ENCODE measurements at places on chromosomes 6 and 20.

DNA sequence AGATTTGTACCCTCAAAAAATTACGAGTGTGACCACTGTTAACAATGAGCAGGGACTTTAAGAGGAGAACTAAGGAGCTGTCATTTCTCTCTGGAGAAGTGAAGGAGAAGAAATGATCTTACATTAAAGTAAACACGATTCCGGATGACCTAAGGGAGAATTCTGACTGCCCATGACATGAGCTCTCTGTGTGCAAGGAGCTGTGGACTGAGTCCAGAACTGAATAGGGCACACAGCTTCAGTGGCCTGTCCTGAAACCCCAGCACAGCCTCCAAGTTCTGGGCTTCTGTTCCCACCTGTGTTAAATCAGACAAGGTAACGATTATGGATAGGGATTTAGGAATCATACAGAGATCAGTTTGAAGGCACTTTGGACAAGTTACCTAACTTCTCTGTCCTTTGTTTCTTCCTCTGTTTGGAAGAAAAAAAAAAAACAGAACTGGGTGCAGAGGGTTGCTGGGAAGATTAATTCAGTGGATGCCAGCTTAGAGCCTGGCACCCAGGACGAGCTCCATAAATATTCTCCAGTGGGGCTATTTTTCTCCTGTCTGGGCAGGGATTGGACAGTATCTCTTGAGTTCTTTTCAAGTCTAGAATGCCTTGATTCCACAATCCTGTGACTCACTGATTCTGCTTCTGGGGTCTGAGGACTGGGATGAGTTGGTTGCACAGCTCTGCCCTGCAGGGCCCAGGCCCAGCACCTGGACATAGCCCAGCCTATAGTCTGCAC is 65.7 kb downstream of the MRPL14 start:
- DNase-seq: no peak

DNA sequence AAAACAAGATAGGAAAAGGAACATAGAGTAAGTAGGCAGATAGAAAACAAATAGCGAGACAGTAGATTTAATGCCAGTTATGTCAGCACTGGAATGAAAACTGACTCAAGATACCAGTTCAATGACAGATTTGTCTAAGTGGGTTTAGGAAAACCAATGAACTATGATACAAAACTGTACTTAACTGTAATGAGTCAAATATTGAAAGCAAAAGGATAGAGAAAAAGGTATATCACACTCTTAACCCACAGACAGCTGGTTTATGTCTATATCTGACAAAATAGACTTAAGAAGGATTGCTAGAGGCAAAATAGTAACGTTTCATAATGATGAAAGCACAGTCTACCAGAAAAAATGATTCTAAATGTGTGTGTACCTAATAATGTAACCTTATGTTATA is 38.2 kb downstream of the ATRN start:
- no peak for DNase-seq

DNA sequence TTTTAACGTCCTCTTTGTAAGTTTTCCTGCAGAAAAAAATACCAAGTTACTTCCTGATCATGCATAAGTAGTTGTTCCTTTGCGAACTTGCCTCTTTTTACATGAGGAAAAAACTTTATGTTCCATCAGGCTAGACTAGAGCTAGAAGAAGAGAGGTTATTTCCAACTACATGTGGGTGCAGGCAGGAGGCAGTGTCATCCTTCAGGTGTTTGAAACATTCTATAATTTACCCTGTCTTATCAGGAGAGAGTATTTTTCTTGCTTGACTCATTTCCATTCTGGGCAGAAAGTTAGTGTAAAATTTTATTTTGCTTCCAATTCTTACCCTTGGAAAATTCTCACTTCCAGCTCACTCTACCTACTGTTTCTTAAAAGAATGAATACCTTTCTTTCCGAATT is 28.5 kb upstream of the EPHA7 start:
- no peak for DNase-seq

- DNase-seq: no peak
Measured at GRCh38 chr20:5757949-5758348, 7.7 kb downstream of the SHLD1 start.

GRCh38 chr6:14281811-14282660 is 164.5 kb downstream of the CD83 start:
- no peak for DNase-seq

DNA sequence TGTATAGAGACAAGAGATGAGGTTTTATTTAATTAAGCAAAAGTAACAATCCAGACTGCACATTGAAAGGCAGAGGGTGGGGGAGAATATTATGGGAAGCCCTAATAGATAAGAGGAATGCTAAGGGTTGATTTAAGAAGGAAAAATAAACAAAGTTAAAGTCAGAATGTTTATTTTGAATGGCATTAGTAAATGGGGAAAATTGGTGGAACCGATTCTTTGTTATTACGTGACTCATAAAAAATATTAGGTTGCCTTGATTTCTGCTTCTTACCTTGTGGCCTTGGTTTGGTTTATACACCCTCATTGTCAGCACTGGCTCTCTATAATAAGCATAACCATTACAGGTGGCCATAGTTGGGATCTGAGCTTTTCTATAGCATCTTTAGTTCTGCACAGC is 674.8 kb upstream of the CITED2 start:
- no peak for DNase-seq

GRCh38 chr6:106886081-106886843 is 88.3 kb downstream of the CD24 start:
- no peak for DNase-seq

- no peak for DNase-seq
Measured at GRCh38 chr20:25021336-25021735, 28.8 kb upstream of the APMAP start.

DNA sequence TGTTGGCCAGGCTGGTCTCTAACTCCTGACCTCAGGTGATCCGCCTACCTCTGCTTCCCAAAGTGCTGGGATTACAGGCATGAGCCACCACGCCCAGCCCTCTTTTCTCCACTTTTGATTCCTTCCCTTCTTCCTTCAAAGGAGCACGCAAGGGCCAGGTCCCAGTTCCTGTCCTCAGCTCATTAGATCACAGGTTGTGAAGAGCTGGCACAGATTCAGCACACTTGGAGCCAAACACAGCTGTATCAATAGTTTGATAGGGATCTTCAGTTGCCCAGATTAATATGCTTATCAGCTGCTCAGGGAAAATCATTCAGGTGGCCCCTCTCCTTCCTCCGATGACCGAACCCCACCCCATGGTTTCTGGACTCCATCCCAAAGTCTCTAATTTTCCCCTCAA is 14.4 kb upstream of the SLC22A23 start:
- no peak for DNase-seq

- DNase-seq: no peak
Measured at GRCh38 chr6:42791706-42792320, 10.0 kb downstream of the BICRAL start.

DNA sequence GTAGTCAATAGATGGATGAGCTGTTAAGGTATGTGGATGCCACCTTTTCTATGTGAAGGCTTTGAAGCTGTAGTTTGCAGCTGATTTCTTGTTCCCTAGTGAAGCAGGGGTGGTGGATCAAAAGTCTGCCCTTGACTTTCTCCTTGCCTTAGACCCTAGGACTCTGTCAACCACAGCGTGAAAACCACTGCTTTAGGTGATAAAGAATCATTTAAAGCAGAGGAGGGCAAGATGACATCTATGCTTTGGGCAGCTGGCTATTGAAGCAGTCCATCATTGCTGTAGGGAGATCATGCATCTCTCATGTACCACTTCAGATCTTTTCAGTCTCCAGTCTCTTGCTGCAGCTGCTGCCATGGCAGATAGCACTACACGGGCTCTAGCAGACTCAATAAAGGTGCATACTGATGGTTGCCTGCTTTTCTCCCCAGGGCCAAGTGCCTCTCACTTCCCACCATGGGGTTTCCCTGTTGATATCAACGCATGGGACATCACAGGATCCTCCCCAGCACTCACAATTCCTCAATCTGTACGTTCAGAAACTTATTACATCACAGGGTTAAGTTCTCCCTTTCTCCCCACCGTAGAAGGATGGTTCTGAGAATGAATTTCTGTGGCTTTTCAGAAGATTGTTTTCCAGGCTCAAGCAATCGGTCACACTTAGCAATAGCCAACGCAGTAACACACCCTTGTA is 122.0 kb upstream of the STMND1 start:
- no peak for DNase-seq

DNA sequence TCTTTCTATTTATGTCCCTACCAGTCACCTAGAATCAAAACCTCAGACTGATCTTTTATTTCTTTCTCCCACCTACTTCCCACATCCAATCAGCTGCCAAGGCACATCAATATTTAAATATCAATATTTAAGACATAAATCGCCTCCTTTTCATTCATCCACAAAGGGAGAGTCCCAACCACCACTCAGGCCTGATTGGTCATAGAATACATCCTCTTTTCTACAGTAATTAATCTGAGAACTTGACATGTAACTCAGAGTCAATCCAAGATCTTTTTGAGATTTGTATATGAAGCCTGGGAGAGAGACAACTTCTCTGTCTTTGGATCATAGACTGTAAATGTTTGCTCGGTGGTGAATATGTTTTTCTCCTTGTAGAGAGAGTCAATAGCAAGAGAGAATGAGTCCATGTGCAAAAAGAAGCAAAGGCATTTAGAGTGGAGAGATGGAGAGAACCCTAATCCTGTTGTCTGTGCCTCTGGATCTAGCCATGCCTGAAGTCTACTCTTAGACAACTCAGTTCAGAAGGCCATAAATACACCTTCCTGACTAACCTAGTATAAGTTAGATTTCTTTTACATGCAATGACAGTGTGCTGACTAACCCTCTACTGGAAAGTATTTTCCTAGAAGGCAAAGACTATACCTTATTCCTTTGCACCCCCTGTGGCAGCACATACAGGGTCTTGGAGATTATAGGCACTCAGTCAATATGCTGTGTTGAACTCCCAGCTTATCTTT is 12.1 kb upstream of the NEDD9 start:
- no peak for DNase-seq

- DNase-seq: no peak
Measured at GRCh38 chr6:37083243-37084138, 78.0 kb downstream of the FGD2 start.

DNA sequence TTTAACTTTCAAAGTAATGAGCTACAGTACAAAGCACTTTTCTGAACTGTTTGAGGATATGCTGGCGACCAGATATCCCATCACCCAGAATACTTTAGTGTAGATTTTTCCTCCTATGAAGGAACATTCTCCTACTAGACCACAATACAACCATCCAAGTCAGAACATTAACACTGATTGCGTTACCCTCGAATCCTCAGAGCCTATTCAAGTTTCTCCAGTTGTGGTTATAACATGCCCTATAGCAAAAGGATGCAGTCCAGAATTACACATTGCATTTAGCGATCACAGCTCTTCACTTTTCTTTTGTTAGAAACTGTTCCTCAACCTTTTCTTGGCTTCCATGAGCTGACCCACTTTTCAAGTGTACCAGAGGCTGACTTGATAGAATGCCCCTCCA is 87.4 kb upstream of the SOX4 start:
- DNase-seq: no peak

GRCh38 chr20:17636523-17637412 is 45.3 kb downstream of the RRBP1 start:
- DNase-seq: no peak

DNA sequence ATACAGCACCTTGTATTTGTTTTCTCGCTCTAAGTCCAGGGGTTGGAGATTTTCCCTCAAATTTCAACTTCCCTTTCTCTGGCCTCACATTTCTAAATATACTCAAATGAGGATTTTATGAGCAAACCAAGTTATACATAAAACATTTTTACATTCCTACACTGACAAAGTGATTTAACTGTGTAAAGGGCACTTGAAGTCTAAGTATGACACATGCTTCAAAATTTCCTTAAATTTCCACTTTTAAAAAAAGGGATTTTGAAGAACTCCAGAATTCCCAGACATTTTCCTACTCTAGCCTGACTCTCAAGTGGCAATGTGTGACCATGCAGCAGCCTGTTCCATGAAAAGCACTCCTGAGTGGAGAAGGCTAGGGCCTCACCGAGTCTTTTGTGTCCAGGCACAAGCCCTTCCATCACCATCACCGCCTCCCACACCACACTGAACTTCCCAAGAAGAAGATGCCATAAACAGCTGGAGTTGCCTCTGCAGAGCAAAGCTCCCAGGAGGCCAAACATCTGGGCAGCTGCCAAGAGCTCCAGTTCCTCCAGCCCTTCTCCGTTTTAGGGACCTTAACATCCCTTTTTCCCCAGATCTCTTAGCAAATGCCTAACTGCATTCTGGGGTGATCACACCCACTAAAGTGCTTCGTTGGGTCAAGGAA is 68.9 kb downstream of the NCR2 start:
- DNase-seq: no peak

- DNase-seq: no peak
Measured at GRCh38 chr20:18144541-18145099, 7.0 kb downstream of the KAT14 start.

DNA sequence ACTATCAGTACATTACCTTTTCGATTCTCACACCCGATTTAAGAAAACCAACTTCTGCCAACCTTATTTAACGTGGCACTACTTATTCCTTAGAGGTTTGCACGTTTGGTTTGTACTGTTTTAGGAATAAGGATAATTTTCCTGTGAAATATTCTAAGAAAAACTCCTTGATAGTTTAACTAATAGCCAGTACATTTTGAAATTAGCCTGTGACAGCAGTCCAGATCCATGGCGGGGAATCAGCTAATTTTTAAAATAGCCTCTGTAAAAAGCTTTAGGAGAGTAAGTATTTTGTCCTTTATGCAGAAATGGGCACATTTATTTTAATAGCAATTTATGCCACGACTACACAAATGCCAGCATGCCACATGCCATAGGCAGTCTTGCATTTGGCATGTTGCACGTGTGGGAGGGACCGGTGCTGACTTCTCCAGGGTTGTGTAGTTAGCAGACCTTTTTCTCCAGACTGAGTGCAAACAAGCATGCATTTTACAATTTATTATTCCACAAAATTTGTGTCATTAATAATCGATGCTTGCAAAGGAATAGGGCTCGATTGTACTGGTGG is 6.2 kb downstream of the FOXC1 start:
- no peak for DNase-seq

DNA sequence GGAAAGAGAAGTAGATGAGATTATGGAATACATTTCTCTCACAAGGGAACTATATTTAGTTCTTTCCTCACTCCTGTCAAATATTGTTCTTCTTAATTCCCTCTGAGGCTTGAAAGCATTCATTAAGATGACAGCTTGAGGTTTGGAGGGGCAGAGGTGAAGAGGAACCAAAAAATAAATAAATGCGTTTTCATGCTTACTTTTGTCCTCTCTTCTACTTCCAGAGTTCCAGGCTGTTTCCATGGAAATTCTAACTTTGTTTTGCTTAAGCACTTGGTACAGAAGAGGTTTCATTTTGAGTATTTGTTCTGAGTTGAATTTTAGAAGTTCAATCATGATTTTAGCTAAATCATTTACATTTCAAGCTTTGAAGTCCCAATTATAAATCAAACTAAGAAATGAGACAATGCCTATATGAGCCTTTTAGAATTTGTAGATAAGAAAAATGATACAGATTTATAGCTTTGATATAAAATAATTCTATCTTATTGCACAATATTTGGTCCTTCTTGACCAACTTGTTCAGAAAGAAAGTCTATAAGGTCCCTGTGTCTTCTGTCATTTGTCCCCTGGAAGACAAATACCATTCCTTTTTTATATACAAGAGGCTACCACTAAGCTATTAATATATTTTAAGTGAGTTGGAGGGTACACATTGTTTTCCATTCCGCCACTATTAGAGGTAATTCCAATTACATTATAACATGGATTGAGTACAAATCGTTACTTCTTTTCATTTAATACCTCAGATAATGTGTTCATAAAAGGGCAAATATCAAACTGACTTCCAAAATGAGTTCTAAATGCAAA is 16.3 kb downstream of the RBM24 start:
- no peak for DNase-seq

GRCh38 chr6:158654498-158654897 is 4.6 kb downstream of the SYTL3 start:
- DNase-seq: no peak

- no peak for DNase-seq
Measured at GRCh38 chr20:22180244-22180643, 404.1 kb downstream of the FOXA2 start.

Data from germinal center (tissue), 1 donor.